NCI-H2107 (cell line): ENCODE measurements at places on chromosomes 1 and 21.

DNA sequence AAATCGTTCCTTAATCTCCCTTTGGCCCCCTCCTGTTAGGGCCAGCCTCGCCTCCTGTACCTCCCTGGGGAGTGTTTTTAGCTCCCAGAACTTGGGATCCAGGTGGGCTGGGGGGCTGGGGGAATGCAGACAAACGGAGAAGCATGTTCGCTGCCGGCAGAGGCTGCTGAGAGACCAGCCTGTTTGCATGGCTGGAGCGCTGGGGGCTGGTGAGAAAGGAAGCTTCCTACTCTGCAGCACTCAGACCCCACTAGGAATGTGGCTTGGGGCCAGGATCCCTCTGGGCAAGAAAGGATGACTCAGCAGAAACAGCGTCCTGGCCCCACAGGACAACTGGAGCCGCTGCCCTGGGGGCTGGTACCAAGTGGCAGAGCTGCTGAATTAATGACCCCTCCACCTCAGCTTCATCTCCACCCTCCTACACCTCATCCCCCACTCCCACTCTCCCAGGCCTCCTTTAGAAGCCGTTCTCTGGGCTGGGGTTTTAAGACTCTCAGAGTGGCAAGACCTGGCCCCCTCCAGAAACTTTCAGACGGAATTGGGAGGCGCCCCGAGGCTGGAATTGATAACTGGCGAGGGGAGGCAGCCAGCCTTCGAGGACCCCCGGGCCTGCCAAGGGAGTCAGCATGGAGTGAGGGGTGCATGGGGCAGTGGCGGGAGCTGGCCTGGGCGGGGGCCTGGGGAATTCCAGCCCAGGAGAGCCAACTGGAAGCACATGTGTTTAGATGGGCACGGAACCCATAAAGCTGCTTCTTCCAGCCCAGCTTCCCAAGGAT is 28.5 kb upstream of the EPS8L3 start:
- DNase-seq: peak; percentile 17

DNA sequence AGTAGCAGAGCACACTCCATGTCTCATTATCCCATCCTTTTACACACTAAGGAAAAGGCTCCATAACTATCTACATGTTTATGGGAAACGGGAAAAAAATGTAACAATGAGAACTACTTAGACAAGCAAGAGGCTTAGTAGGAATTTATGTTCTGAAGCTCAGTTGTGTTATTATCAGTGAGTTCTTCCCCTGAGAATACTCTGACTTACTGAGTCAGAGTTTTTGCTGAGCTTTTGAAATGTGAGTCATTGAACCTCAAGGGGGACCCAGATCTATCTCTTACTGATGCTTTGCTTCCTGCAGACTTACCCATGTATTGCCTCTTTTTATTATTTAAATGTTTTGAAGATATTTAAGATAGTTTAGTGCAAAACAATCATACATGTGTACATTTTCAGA is 20.1 kb downstream of the CFHR5 start:
- DNase-seq: no peak

DNA sequence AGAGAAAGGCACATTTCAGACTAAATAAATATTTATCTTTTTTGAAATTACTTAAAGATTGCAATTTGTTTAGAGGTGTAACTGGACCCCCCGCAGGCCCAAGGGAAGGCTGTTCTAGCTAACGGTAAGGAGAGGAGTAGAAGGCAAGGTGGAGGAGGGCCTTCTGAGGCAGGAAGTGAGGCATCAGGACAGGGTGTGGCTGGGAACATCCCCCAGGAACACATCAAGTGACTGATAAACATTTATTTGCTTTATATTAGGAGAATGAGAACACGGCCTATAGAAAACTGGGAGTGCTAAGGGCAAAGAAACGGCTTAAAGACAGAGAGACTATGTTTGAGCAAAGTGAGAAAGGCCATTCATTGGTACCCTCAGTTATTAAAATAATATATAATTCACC is 23.2 kb downstream of the HIVEP3 start:
- DNase-seq: no peak

- no peak for DNase-seq
Observed at GRCh38 chr1:30693822-30694221, 29.6 kb downstream of the MATN1 start.

- DNase-seq: no peak
Observed at GRCh38 chr21:29621525-29621924, 318.3 kb downstream of the GRIK1 start.

- no peak for DNase-seq
Observed at GRCh38 chr1:19442154-19443096, 42.9 kb downstream of the CAPZB start.

- no peak for DNase-seq
Observed at GRCh38 chr1:27136998-27137542, 17.9 kb downstream of the SLC9A1 start.
